ENCODE measurements at places on chromosomes 4 and X. TPM values are rescaled to one million over a fixed set of nuclear protein-coding genes. Genes with fewer than 3 reads are reported as not detected.

GRCh38 chr4:15327311-15328298 lies 100.2 kb upstream of the C1QTNF7 start:
- H3K4me1 ChIP-seq: peaks cover 5% of the 10 kb centered on the region
- peaks cover 6% of the 10 kb centered on the region for H3K27me3 ChIP-seq
- H3K4me3 ChIP-seq: no peak overlapping the region
- DNase-seq: no peak
- H3K27ac ChIP-seq: no peak overlapping the region

DNA sequence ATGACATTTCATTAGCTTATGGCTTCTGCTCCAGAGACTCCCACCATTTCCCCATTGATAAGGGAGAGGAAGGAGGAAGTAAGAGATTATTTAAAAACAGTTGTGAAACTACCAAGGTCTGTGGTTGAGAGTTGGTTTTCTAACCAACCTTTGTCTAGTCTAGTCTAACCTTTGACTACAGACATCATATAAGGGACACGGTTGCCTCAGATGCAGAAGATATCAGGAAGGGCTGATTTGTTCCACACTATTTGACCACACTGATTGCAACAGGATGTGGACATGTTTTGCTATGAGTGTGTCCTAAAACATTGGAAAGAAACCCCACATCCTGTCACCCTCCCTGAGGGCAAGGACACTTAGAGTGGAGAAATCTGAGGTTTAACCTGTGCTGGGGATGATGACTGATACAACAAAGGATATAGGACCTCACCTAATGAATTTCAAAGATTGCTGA lies 53.0 kb downstream of the COQ2 start:
- H3K27me3 ChIP-seq: no peaks in the 10 kb centered on the region
- no peak overlapping the region for H3K27ac ChIP-seq
- H3K4me1 ChIP-seq: peaks cover 7% of the 10 kb centered on the region
- H3K4me3 ChIP-seq: no peak overlapping the region
- no peak for DNase-seq
- no peaks in the 10 kb centered on the region for H3K36me3 ChIP-seq

The ETFDH gene
- total RNA-seq: 42.2 TPM

- peaks cover 23% of the 10 kb centered on the region for H3K4me1 ChIP-seq
- H3K36me3 ChIP-seq: peaks cover 21% of the 10 kb centered on the region
- H3K27me3 ChIP-seq: no peaks in the 10 kb centered on the region
- no peak overlapping the region for H3K27ac ChIP-seq
Measured at GRCh38 chrX:69161786-69162349, 3.4 kb downstream of the PJA1 start.

DNA sequence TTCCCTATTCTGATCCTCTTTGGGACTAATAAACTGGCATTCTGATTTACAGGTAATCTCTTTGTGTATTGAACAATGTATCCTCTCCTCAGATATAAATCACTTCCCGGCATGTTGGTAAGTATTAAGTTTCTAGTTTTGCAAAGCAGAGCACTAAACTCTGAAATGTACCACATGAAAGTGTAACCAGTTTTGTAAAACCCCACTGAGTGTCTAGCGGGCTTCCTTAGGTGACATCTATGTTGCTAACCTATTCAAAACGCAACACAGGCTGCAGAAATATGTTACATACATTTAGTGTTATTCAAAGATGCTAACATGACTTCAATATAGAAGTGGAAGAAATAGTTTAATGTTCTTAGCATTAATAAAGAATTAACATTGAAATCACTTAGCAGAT lies 25.2 kb downstream of the DNAJB14 start:
- no peaks in the 10 kb centered on the region for H3K4me1 ChIP-seq
- H3K27me3 ChIP-seq: no peaks in the 10 kb centered on the region
- no peak overlapping the region for H3K4me3 ChIP-seq
- no peak overlapping the region for H3K27ac ChIP-seq

The UPF3B gene
- 12.4 TPM for total RNA-seq

DNA sequence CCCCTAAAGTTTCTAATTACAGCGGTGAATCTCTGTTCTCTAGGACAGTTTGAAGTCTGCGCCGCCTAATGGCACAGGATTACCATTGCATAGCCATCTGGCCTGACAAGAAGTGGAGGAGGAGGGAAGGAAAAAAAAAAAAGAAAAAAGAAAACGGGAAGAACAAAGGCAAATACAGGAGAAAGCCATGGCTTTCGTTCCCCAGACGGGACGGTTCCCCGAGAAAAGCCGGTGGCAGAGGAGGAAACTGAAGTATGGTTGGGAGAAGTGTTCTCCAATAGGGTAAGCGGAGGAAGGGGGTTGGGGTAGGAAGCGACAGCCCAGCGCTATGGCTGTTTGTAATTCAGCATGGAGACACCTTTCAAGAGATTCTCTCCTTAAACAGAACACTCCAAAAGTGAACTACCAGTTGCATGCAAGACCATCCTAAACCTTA lies 80.8 kb downstream of the HMGN5 start:
- no peaks in the 10 kb centered on the region for H3K4me1 ChIP-seq
- H3K27ac ChIP-seq: peak overlapping the region; percentile 85
- H3K4me3 ChIP-seq: peak overlapping the region; percentile 97
- H3K27me3 ChIP-seq: peaks cover 22% of the 10 kb centered on the region

The HCFC1 gene
- total RNA-seq: 98.0 TPM

- peaks cover 51% of the 10 kb centered on the region for H3K4me1 ChIP-seq
- no peaks in the 10 kb centered on the region for H3K27me3 ChIP-seq
- DNase-seq: no peak
- no peak overlapping the region for H3K4me3 ChIP-seq
- no peak overlapping the region for H3K27ac ChIP-seq
Measured at GRCh38 chr4:76953956-76954355, 4.4 kb downstream of the SEPTIN11 start.

The ADAMTS3 gene
- 10.3 TPM for total RNA-seq

- H3K27me3 ChIP-seq: no peaks in the 10 kb centered on the region
- no peak for DNase-seq
- H3K4me1 ChIP-seq: no peaks in the 10 kb centered on the region
- no peak overlapping the region for H3K4me3 ChIP-seq
- no peaks in the 10 kb centered on the region for H3K36me3 ChIP-seq
Measured at GRCh38 chr4:80878218-80878617, 152.3 kb upstream of the BMP3 start.

The CLTRN gene
- total RNA-seq: 1.6 TPM

All from type B pancreatic cell (in vitro differentiated cells).